ENCODE measurements at places on chromosomes 2 and 18.

DNA sequence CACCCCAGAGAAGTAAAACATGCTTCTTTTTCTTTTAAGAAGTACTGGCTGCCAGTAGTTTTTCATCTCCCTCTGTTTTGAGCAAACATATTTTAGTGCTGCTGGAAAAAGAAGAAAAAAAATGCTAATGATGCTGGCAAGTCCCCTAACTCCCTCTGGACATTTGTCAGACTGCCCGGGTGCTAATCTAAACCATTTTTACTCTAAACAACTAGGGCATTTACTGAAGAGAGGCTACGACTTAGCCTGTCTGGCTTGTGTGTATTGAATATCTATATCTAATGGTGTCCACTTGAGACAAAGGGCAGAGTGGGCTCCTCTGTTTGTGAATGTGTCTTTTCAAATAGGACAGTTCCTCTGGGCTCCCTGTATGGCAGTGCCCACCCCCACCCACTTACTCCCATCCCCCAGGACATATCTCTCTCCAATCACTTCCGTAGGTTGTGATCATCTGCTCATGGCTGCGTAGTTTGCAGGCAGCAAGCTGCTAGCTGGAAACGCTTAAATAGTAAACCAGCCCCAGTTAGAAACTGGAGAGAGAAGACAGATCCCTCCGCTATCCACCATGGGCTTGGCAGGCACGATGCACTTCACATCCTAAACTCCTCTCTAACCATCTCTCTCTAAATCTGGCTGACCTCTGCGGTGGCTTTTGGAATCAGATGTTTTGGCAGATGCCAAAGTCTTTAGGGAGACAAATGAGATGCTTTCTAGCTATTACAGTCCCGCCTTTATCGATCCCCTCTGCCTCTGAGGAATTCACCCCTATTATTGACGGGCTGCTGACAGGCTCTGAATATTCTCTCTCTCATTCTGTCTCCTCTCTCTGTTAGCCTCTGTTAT lies 58.3 kb downstream of the DOCK10 start:
- no peak for DNase-seq

GRCh38 chr2:55862673-55863390 lies 60.8 kb downstream of the EFEMP1 start:
- peak; percentile 97 for DNase-seq

DNA sequence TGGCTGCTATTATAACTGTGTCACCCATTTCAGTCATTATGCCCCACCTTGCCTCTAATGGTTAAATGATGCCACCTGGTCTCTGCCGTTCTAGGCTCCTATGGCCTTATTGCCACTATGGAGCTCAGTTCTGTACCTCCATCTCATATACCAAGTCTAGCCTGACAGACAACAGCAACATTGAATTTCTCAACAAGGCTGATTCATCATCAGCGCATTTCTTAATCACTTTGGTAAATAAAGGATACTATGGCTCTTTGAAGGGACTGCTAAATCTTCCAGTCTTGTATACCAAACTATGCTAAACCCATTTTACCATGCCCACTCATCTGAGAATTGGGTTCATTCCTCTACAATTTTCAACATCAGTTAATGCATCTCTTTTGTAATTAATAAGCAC lies 784.5 kb upstream of the CELF4 start:
- DNase-seq, result no peak

DNA sequence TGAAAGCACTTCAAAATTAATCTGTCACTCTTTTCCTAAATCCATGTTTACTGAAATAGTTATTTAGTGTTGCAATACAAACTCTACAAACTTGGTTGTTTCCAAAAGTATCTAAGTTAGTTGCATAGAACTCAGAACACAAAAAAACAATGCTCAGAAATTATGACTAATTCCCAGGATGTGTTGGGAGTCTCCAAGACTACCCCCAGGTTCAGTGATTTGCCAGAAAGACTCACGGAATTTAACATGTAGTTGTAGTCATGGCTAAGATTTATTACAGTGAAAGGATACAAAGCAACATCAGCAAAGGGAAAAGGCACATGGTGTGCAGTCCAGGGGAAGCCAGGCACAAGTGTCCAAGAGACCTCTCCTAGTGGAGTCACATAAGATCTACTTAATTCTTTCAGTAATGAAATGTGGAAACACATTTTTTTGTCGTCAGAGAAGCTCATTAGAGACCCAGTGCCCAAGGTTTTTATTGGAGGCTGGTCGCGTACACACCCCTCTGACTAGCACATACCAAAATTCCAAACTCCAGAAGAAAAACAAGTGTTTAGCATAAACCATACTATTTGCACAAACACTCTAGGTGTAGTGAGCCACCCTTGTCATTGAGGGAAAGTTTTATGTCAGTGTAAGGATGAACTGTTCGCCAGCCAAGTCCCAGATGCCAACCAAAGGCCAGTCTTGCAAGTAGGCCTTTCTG lies 43.3 kb upstream of the CYP20A1 start:
- DNase-seq, result peak; percentile 9

- no peak for DNase-seq
Observed at GRCh38 chr18:31077878-31078277, 24.3 kb downstream of the DSC2 start.

DNA sequence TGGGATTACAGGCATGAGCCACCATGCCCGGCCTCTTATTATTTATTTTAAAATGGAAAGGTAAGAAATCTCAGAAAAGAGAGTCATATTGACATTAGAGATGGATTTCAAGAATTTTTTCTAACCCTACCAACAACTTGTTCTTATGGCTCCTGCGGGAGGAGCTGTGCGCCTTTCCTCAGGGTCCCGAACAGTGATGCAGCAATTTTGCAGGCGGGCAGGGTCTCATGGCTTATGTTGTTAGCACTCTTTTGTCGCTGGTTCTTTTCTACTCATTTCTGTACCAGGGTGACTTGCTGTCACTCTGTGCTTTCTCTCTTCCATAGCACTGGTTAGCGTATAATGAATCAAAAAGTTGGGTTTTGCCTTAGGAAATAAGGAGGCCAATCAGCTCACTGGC lies 148.8 kb upstream of the DLGAP1 start:
- DNase-seq, result no peak

GRCh38 chr2:44433895-44434294 lies 72.1 kb downstream of the CAMKMT start:
- DNase-seq, result no peak

- no peak for DNase-seq
Observed at GRCh38 chr2:3142210-3142609, 235.4 kb downstream of the EIPR1 start.

Measured in glomerular endothelial cell (primary cell).